CD4-positive, alpha-beta T cell treated with Interleukin-10 for 1 hour (primary cell): ENCODE measurements at places on chromosomes 12 and 14.

- DNase-seq = no peak
These were observed 866.9 kb downstream of the NRXN3 start for GRCh38 chr14:79037106-79037505.

DNA sequence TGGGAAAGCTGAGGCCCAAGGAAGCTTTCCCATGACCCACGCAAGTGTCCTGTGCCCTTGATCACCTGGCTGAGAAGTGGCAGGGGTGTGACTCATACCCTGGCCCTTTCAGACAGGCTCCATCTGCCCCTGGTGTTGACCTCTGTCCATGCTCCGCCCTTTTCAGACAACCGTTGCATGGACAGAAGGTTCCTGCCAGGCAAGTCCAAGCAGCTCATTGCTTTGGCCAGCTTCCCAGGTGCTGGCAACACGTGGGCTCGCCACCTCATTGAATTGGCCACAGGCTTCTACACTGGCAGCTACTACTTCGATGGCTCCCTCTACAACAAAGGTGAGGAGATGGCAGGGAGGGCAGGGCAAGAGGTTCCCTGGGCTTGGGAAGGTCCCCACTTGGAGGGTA is 103.5 kb downstream of the WSCD2 start:
- no peak for DNase-seq

GRCh38 chr12:61538951-61539350 is 721.3 kb upstream of the USP15 start:
- DNase-seq = no peak

DNA sequence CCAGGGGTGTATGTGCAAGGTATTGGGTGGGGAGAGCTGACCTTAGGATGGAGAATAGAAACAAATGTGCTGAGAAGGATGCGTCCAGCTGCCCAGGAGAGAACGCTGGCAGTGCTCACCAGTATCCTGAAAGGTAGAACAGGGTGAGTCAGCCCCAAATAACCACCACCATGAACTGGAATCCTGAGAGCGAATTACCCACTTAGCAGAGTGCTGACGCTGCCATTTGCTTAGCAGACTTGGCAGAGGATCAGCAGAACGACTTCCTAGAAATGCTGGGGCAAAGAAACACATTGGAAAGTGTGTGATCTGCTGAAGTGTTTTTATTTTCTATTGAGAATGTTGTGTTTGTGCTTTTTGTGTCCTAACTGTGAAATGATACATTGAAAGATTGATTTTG is 213.6 kb downstream of the ADGRD1 start:
- DNase-seq = no peak

DNA sequence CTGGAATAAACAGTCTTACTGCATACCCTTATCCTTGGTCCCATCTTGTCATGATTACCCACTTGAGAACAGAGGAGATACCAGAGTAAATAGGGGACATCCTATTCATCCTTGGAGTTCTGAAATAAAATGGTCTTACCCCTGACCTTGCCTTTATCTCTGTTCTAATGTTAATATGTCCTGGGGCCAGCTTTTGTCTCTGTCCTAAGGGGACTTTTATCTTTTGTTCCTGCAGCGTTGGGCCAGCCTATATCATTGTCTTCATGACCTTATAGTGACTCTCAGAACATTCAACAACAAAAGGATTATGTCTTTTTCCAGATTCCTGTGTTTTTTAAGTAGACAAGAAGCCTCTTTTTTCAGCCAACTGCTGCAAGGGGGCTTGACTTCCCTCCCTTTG is 1057.5 kb downstream of the LRFN5 start:
- no peak for DNase-seq

DNA sequence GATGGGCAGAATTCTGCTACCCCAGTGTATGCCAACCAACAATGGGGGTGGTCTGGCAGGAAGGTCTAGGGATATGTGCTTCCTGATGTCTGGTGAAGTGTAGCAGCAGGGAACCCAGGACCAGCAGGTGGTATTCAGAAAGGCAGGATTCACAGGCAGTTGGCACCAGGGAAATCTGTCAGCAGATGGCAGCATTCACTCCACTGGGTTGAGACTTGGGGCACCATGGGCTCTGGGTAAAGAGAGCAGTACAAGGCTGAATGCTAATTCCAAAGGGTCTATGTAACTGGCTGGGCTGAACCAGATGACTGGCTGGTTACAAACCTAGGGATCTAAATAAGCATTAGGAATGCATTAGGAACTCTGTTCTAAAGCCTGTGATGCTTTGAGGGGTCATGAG is 466.9 kb upstream of the STXBP6 start:
- DNase-seq = no peak

DNA sequence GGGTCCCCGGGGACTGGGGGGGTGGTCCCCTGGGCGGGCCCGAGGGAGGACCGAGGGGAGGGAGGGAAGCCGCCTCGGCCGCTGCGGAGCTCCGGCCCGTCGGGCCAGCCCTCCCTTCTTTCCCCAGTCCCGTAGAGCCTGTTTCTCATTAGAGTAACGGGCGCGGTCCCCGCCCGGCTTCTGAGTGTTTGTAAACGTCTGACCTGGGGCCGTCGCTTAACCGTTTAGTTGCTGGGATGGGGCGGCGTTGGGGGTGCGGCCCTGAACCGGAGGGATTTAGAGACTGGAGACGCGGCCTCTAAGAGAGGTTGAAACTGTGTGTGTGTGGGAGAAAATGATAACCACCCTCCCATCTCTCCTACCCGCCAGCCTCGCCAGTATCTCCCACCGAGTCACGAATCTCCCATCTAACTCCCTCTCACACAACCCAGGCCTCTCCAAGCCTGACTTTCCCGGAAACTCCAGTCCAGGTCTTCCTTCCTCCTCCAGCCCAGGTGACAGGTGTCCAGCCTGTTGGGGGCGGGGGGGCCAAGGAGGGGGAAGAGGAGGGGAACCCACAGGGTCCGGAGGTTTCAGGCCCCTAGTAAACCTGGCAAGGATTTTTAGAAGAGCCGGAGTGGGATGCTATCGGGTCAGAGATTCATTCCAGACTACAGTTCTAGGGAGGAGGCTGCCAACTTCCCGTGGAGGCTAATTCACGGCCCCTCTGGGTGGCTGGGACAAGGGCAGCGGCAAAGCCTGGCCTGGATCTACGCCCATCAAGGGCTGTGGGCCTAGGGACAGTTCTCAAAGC is 1.1 kb upstream of the NFATC4 start:
- DNase-seq = peak; percentile 15

- no peak for DNase-seq
These were observed 1.5 kb downstream of the KIF21A start for GRCh38 chr12:39441189-39441962.

- peak; percentile 35 for DNase-seq
These were observed at the start of gene LRRC43 for GRCh38 chr12:122182887-122183587. LRRC43 (plus strand) TSS chr12:122183123; CDS start chr12:122183145, 22 bp downstream.

GRCh38 chr14:75443203-75443969 is 15.6 kb downstream of the JDP2 start:
- no peak for DNase-seq

- DNase-seq = no peak
These were observed 1.5 kb downstream of the TMEM132C start for GRCh38 chr12:128268379-128268995.

DNA sequence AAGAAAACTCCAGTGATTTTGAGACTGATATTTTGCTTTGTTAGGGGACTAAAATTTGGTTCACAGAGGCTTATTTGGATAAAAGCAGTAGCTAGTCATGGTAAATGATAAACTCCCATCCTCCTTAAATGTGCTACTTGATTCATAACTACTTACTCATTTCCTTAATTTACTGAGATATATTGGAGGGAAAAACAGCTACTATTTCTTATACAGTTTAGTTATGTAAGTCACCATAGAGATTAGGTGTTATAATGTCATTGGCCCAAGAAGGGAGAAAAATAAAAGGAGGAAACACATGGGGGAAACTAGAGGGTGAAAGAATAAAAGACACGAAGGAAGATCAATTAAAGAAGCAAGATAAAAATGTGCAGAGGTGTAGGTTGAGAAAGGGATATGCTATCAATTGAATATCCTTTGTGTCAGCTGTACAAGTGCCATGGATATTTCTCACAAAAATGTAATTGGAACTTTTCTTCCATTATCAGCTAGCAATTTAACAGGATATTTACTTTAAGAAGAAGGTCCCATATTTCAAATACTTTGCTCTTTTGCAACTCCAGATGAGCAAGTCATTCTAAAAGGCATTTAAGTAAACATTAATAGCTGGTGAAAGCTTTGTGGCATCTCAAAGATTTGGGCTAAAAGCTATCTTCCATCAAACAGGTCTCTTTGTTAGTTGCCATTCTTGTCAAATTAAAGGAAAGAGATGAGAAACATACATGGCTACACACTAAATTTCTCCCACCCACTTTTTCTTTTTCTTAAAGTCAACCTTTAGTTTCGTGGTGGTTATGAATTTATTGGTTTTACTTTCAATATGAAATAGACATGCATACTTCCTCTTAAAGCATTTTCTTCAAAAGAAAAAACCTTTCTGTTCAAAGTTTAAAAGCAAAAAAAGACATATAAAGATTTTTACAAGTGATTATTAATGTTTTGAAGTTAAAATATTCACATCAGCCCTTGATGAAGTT is 439.5 kb downstream of the CCER1 start:
- no peak for DNase-seq

DNA sequence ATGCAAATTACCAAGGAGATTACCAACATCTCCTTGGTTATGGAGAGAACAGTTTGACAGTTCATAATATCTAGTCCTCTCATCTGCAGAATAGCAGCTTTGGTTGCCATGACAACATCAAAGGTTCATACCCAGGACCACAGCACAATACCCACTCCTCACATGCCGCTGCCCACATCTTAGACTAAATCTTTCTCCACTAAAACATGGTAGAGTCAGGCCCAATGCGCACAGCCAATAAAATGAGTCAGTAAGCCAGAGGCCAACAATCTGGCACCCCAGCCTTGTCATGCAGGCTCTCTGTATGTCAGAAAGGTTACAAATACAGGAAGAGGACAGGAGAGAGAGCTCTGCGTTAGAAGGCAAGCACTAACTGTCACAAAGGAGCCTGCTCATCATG is 70.6 kb downstream of the KCNK10 start:
- no peak for DNase-seq

- no peak for DNase-seq
These were observed 1202.3 kb downstream of the GALC start for GRCh38 chr14:86790408-86791364.

GRCh38 chr14:24690492-24690891 is 56.5 kb upstream of the GZMB start:
- peak; percentile 34 for DNase-seq

GRCh38 chr12:78793491-78793890 is 71.1 kb upstream of the SYT1 start:
- no peak for DNase-seq

DNA sequence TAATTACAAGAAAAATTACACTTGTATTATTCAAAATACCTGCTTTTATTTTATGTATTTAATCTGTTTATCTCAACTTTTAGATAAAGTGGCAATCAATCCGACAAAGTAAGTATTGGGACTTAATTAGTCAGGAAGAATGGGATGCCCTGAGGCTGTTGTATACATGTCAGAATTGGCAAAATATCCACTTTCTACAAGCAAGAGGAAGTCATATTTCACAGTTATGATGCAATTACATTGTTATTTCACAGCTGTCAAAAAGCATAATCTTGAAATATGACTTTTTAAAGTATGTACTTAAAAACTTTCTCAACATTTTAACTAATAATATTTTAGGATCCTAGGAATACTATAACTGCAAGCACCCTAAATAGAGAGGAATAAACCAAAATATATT is 357.1 kb upstream of the MGAT4C start:
- no peak for DNase-seq

GRCh38 chr12:12511895-12512711 is 50.6 kb downstream of the DUSP16 start:
- no peak for DNase-seq

DNA sequence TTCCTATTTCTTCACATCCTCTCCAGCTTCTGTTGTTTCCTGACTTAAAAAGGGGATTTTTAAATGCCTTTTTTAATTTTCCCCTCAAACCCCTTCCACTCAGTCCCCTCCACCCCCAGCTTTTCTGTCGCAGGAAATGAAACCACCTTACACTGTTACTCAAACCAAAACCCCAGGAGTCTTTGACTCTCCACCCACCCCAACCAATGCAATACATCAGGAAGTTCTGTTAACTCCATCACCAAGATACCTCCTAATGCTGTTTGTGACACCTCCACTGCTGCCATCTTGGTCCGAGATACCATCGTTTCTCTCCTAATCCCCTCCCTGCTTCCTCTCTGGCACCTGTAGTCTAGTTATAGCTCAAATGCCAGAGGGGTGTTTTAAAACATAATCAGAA is 25.4 kb upstream of the CPM start:
- no peak for DNase-seq

GRCh38 chr12:87784350-87784749 is 244.9 kb downstream of the C12orf50 start:
- DNase-seq = no peak

GRCh38 chr14:38578278-38578681 is 322.4 kb upstream of the CLEC14A start:
- no peak for DNase-seq

- DNase-seq = no peak
These were observed 267.3 kb upstream of the SRRM4 start for GRCh38 chr12:118714051-118714460.

DNA sequence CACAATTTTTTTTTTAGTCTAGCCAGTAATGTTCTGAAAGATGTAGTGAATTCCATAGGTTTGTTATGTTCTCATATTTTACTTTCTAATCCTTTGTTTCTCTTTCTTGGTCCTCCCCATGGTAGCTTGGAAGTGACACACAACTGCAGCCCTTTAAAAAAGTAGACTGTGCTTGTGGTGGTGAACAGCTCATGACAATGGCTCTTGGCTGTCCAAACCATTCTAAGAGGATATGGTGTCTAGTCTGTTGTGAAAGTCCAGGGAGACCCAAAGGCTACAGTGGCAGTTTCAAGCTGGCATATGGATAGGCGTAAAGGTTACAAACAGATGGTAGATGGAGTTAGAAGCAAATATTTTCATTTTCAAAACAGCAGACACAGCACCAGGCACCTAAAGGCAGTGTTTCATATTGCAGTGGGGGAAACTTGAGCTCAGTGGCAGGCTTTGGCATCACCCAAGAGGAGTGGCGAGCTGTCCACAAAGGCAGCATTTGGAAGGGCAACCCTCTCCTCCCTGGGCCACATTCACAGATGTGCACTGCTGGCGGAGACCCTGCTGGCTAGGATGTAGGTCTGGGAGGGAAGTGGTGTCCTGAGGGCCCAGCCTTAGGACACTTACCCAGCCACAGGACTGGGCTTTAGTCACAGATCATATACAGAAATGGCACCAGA is 102.1 kb downstream of the DYRK2 start:
- no peak for DNase-seq

- DNase-seq = no peak
These were observed 460.2 kb downstream of the TMEM117 start for GRCh38 chr12:44295958-44296623.

GRCh38 chr12:81077686-81078441 is at the start of gene ACSS3:
ACSS3 (plus strand) TSS chr12:81078079; CDS start chr12:81078121, 42 bp downstream.
- no peak for DNase-seq

GRCh38 chr12:87991483-87991882 is 37.7 kb downstream of the C12orf50 start:
- DNase-seq = no peak

GRCh38 chr12:129844662-129845220 is 59.1 kb downstream of the TMEM132D start:
- DNase-seq = no peak

DNA sequence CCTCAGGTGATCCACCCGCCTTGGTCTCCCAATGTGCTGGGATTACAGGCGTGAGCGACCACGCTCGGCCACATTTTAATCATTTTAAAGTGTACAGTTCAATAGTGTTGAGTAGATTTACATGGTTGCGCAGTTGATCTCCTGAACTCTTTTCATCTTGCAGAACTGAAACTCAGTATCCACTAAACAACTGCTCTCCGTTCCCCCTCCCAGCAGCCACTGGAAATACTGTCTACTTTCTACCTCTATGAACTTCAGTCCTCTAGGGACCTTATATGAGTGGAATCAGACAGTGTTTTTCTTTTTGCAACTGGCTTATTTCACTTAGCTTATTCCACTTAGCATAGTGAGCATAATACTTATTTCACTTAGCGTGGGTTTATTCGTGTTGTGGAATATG is 53.7 kb downstream of the KCTD10 start:
- DNase-seq = no peak
